NCI-H2171 (cell line): ENCODE measurements at places on chromosomes 2 and 18.
A peak's percentile ranks its signal among the peaks of the same experiment; 100 is the strongest.

DNA sequence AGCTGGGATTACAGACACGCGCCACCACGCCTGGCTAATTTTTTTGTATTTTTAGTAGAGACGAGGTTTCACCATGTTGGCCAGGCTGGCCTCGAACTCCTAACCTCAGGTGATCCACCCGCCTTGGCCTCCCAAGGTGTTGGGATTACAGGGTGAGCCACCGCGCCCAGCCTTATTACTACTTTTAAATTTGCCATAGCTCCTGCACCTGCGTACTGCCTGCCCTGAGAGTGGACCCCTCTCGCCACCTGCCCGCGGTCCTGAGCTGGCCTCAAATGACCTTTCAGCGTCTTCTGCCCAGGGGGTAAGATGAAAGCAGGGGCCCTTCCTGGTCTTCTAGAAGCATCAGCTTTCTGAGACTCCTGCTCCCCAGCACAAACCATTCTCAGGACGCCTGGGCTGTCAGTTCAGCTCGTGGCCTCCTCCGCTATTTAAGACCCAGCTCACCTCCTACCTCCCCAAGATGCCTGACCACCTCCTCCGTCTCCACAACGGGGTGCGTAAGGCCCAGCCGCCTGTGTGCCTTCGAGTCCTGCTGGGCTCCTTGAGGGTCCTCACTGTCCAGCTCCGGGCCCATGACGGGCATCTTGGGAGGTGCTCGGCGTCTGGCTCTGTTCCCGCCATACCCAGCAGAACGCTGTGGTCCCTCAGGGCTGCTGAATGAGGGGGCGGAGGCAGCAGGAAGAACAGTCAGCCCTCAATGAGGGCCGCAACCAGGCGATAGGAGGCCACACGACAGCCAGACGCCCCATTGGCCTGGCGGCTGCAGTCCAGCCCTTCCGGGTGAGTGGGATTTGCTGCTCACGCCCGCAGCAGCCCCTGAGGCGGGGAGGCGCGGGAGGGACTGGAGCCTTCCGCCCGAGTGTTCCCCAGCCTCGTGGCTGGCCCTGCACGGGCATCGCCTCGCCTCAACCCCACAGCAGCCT lies 266.6 kb downstream of the TFCP2L1 start:
- DNase-seq = no peak

GRCh38 chr2:140891614-140892212 lies 1239.1 kb downstream of the LRP1B start:
- DNase-seq = no peak

- DNase-seq = no peak
Measured at GRCh38 chr2:113981404-113982134, 91.7 kb downstream of the ACTR3 start.

- DNase-seq = no peak
Measured at GRCh38 chr2:212328136-212328535, 210.5 kb downstream of the ERBB4 start.

DNA sequence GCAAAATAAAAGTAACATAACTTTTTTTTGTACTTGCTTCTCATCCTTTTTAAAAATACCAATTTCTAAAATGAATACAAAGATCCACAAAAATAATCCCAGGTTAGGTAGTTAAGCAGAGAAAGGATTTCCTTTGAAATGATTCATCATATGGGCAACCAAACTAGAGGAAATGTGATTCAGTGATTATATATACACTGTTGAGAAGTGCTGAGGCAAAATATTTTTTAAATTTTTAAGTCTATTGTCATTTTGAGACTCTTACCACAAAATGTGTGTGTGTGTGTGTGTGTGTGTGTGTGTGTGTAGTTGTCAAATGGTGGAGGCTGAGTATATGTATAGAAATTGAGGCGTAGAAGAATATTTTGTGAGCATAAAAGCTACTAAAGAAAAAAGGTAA lies 1075.3 kb downstream of the LRP1B start:
- DNase-seq = no peak

GRCh38 chr2:168460571-168460970 lies 4.5 kb downstream of the CERS6 start:
- DNase-seq = no peak

DNA sequence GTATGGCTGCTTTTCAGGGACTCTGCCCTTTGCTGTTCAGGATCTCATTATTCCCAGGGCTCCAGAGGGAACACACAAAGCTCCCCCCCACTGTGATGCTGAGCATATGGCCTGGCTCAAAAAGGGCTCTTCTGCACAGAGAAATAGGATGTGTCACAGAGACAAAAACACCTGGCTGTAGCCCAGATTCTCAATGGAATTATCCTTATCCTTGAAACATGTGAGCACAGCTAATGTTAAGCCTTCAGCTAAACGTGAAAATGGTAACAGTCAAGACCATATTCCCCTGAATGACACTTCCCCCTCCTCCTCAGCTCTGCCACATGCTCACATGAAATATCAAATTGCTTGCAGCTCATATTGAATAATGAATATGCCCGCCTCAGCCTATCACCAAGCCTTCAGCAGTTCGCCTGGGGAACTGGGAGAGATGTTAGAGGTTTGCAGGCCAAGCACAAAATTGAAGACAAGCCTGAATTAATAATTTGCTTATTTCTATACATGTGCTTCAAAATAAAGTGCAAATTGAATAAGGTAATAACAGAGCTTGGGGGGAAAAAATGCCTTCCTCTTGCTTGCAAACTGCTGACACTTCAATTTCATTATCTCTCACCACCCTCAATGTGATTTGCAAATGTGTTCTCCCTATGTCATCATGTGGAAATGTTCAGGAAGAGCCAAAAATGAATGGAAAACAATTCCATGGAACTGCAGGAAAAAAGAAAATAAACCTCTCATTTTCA lies 181.0 kb upstream of the HNRNPA3 start:
- peak; percentile 88 for DNase-seq

GRCh38 chr2:110149330-110150220 lies 34.0 kb upstream of the MALL start:
- no peak for DNase-seq

- DNase-seq = no peak
Measured at GRCh38 chr2:225097035-225097434, 54.8 kb upstream of the DOCK10 start.

DNA sequence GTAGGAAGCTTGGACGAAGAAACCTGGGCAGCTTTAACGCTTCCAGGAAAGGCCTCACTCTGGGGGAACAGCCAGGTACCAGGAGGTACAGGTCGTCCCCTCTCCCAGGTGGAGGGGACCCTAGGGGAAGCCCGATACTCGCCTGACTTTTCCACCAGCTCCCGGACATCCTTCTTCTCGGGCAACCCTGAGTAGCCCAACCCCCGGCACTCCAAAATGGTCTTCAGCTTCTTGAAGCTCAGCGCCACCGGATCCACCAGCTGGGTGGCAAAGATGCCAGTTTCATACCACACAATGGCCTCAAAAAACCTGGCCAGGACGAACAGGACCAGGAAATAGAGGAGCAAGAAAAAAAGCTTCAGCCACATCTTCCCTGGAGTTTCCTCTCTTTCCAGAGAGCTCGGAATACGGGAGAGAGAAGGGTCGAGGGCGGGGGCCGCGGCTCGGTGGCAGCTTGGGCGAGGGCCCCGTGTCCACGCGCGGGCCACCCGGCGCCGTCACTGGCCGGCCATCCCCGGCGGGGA lies 1.1 kb downstream of the RNF103 start:
- DNase-seq = no peak

GRCh38 chr2:224157655-224158054 lies 118.6 kb upstream of the SERPINE2 start:
- no peak for DNase-seq
